ENCODE measurements at places on chromosomes 3 and 15. TPM values are rescaled to one million over a fixed set of nuclear protein-coding genes. Genes with fewer than 3 reads are reported as not detected.

DNA sequence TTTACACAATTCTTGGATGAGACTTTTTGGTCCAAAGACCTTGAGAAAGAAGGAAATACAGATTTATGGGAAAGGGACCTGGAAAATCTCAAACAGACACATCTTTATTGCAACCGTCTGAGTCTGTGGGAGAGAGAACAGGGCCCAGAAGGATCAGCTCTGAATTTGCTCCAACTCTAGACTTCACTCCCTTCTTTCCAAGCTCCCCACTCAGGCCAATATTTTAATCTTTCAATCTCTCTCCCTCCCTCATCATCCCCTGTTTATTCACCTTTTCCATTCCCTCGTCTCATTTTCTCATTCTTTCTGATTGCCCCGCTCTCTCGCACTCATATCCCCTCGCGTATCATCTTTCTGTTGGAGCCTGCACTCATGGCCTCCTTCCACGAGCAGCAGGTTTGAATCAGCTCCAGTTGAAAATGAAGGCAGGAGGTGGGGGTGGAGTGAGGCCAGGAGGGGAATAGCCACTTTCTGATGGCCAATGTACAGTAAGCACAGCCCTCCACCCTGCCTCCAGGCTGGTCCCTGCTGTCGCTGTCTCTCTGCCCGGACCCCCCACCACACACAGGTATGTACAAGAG lies 63.6 kb upstream of the BOC start:
- H3K27me3 ChIP-seq, result no peaks in the 10 kb centered on the region
- H3K27ac ChIP-seq, result peak overlapping the region; percentile 93
- peak; percentile 70 for DNase-seq
- no peaks in the 10 kb centered on the region for H3K36me3 ChIP-seq
- peaks cover 72% of the 10 kb centered on the region for H3K4me1 ChIP-seq

The IDH3A gene
- total RNA-seq, result 93.6 TPM

The SNURF gene
- total RNA-seq, result 20.2 TPM

The ANKDD1A gene
- total RNA-seq, result 3.2 TPM

The IGSF10 gene
- 10.8 TPM for total RNA-seq

The HCLS1 gene
- 6.0 TPM for total RNA-seq

GRCh38 chr3:177693616-177694264 lies 496.5 kb upstream of the TBL1XR1 start:
- peak overlapping the region; percentile 35 for H3K4me3 ChIP-seq
- peaks cover 3% of the 10 kb centered on the region for H3K36me3 ChIP-seq
- H3K27ac ChIP-seq, result peak overlapping the region; percentile 35
- peaks cover 30% of the 10 kb centered on the region for H3K4me1 ChIP-seq
- DNase-seq, result no peak

DNA sequence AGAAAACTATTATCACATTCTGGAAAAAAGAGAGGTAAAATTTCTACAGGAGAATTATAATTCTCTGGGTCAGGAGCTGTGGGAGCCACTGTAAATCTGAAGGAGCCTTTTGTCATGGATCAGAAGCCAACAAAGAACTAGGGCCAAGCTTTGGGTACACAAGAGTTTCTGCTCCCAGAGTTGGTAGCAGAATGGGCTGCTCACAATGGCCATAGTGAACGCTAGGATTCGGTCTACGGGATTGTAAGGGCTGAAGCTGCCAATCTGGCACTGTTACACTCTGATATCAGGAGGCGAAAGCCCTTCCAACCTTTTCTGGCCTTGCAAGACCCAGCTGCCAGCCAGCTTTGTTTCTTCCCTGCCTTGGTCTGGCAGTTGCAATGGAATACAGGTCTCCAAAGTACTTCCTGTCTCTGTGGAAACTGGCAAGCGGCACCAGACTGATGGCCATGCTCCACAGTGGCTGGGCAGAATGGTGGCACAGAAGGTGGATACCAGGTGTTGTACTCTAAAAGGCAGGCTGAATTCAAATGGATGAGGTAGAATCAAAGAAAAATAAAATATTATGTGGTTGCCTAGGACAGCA lies 831.7 kb downstream of the CADM2 start:
- H3K27me3 ChIP-seq, result no peaks in the 10 kb centered on the region
- H3K4me1 ChIP-seq, result no peaks in the 10 kb centered on the region
- no peak overlapping the region for H3K4me3 ChIP-seq
- H3K36me3 ChIP-seq, result no peaks in the 10 kb centered on the region

GRCh38 chr3:78951342-78951945 lies 816.4 kb downstream of the ROBO1 start:
- DNase-seq, result no peak
- H3K27ac ChIP-seq, result no peak overlapping the region
- H3K36me3 ChIP-seq, result peaks cover 20% of the 10 kb centered on the region
- H3K4me1 ChIP-seq, result peaks cover 19% of the 10 kb centered on the region
- H3K4me3 ChIP-seq, result no peak overlapping the region

- H3K27ac ChIP-seq, result no peak overlapping the region
- H3K36me3 ChIP-seq, result no peaks in the 10 kb centered on the region
- H3K4me3 ChIP-seq, result no peak overlapping the region
- DNase-seq, result no peak
- no peaks in the 10 kb centered on the region for H3K27me3 ChIP-seq
Observed at GRCh38 chr15:95937128-95937528, 393.4 kb upstream of the NR2F2 start.

- peaks cover 8% of the 10 kb centered on the region for H3K4me1 ChIP-seq
- no peak for DNase-seq
- no peaks in the 10 kb centered on the region for H3K27me3 ChIP-seq
- no peak overlapping the region for H3K27ac ChIP-seq
Observed at GRCh38 chr3:101244212-101244575, 76.2 kb downstream of the IMPG2 start.

DNA sequence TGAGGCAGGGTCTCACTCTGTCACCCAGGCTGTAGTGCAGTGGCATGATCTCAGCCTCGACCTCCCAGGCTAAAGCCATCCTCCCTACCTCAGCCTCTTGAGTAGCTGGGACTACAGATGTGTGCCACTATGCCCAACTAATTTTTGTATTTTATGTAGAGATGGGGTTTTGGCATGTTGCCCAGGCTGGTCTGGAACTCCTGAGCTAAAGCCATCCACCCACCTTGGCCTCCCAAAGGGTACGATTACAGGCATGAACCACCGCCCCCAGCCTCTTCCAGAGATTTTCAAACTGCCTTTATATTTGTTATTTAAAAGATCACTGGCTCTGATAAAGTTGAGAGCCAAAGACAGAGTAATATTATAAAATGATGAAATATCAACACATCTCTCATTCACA lies 37.3 kb downstream of the BSN start:
- no peak overlapping the region for H3K4me3 ChIP-seq
- H3K4me1 ChIP-seq, result no peaks in the 10 kb centered on the region

The CP gene
- total RNA-seq, result 7.4 TPM

DNA sequence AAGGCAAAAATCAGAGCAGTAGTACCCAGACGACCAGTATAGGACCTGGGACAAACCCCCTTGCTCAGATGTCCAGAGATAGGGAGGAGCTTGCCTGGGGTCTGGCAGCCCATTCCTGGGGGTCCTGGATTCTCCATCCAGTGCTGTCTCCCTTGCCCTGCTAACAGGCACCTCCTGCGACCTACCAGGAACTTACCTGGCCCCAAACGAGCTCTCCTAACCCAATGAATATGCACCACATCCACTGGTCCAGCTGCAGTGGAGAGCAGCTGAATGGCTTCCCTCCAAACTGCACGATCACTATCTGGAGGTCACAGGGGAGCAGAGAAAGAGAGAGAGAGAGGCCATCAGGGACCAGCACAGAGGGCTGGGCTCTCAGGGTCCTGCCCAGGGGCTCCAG lies 19.1 kb upstream of the SEC13 start:
- H3K4me3 ChIP-seq, result no peak overlapping the region
- peaks cover 26% of the 10 kb centered on the region for H3K27me3 ChIP-seq
- DNase-seq, result no peak
- no peaks in the 10 kb centered on the region for H3K36me3 ChIP-seq
- H3K4me1 ChIP-seq, result no peaks in the 10 kb centered on the region

The ERC2 gene
- total RNA-seq, result 6.1 TPM

DNA sequence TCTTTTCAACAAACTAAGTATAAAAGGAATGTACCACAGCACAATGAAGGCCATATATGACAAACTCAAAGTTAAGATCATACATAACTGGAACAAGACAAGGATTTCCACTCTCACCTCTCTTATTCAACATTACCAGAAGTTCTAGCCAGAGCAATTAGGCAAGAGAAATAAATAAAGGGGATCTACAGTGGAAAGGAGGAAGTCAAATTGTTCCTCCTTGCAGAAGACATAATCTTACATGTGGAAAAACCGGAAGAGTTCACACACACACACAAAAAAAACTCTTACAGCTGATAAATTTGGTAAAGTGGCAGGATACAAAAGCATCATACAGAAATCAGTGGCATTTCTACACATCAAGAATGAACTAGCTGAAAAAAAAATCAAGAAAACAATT lies 277.9 kb downstream of the MCTP2 start:
- H3K4me1 ChIP-seq, result no peaks in the 10 kb centered on the region
- H3K27ac ChIP-seq, result no peak overlapping the region
- H3K4me3 ChIP-seq, result no peak overlapping the region
- no peaks in the 10 kb centered on the region for H3K36me3 ChIP-seq
- H3K27me3 ChIP-seq, result no peaks in the 10 kb centered on the region

DNA sequence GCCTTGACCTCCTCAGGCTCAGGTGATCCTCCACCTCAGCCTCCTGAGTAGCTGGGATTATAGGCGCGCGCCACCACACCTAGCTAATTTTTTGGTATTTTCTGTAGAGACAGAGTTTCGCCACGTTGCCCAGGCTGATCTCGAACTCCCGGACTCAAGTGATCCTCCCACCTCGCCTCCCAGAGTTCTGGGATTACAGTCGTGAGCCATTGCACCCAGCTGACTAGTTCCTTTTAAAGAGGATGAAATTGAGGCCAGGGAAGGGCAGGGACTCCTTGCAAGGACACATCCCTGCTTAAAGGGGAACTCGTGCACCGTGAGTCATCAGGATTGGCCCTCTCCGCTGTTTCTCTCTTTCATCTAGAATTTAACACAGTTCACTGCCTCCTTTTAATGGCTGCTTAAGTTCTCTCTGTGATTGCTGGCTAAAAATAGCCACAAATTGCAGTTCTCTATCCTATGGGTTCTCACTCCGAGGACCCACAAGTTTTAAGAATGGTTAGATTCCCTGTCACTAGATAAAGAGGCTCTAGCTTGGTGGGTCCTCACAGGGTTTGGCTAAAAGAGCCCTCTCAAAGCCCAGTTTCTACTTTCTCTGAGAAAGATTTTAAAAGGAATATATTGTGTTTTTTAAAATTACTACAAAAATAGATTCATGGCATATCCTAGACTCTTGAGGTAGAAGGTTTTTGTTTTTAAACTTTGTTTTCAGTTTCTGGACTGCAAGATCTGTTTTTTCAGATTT lies 1.4 kb downstream of the CRTAP start:
- no peak for DNase-seq
- peaks cover 7% of the 10 kb centered on the region for H3K36me3 ChIP-seq
- H3K27ac ChIP-seq, result peak overlapping the region; percentile 46
- peak overlapping the region; percentile 90 for H3K4me3 ChIP-seq
- H3K27me3 ChIP-seq, result no peaks in the 10 kb centered on the region

GRCh38 chr3:113096188-113096892 lies 105.6 kb downstream of the GTPBP8 start:
- H3K27ac ChIP-seq, result no peak overlapping the region
- no peak overlapping the region for H3K4me3 ChIP-seq
- H3K4me1 ChIP-seq, result peaks cover 58% of the 10 kb centered on the region
- DNase-seq, result no peak
- H3K36me3 ChIP-seq, result peaks cover 17% of the 10 kb centered on the region

The CRYBG3 gene
- total RNA-seq, result 6.3 TPM

The SLC6A11 gene
- total RNA-seq, result 7.3 TPM

DNA sequence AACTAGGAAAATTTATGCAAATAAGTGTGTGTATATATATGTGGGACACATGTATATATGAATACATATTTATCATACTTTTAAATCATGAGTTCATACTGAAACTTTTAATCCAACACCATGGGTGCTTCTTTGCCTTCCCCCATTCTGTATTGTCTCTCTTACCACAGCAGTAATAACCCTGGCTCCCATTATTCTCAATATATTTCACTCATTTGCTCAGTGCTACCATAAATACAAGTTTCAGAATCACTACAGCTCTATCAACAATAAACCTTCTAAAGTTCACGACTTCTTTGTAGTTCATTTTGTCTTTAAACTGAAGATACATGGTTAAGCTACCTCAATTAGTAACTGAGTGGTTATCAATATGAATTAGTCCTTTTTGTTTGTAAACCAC lies 82.2 kb downstream of the PCCB start:
- DNase-seq, result no peak
- no peaks in the 10 kb centered on the region for H3K27me3 ChIP-seq
- H3K4me3 ChIP-seq, result no peak overlapping the region
- no peak overlapping the region for H3K27ac ChIP-seq

The CCNL1 gene
- 233 TPM for total RNA-seq

GRCh38 chr15:32885713-32886112 lies 167.9 kb downstream of the GREM1 start:
- DNase-seq, result no peak
- H3K27me3 ChIP-seq, result no peaks in the 10 kb centered on the region
- no peak overlapping the region for H3K4me3 ChIP-seq
- peaks cover 21% of the 10 kb centered on the region for H3K4me1 ChIP-seq
- H3K36me3 ChIP-seq, result no peaks in the 10 kb centered on the region

- H3K4me3 ChIP-seq, result no peak overlapping the region
- H3K36me3 ChIP-seq, result no peaks in the 10 kb centered on the region
- H3K4me1 ChIP-seq, result peaks cover 12% of the 10 kb centered on the region
- peaks cover 27% of the 10 kb centered on the region for H3K27me3 ChIP-seq
- DNase-seq, result no peak
Observed at GRCh38 chr3:62670351-62670750, 204.9 kb downstream of the CADPS start.

The WDR72 gene
- 2.0 TPM for total RNA-seq

DNA sequence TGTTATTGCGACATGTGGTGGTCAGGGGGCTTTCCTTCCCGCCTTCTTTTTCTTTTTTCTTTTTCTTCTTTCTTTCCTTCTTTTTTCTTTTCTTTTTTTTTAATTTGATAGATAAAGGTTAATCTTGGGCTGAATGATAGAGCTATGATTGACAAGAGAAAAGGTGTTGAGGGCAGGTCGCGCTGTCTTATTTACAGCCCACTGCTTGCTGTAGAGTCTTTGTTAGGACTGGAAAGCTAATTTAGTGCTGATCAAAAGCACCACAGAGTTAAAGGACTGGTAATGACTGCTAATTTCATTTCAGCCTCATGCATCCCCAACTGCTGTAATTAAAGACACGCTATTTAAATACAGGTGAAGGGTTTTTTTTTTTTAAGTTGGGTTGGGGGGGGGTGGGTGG lies 10.6 kb upstream of the SOX2 start:
- peak overlapping the region; percentile 26 for H3K4me3 ChIP-seq
- no peak overlapping the region for H3K27ac ChIP-seq
- peaks cover 90% of the 10 kb centered on the region for H3K27me3 ChIP-seq
- DNase-seq, result no peak
- peaks cover 19% of the 10 kb centered on the region for H3K4me1 ChIP-seq
- no peaks in the 10 kb centered on the region for H3K36me3 ChIP-seq

- peaks cover 4% of the 10 kb centered on the region for H3K4me1 ChIP-seq
- H3K27ac ChIP-seq, result no peak overlapping the region
- DNase-seq, result no peak
- H3K4me3 ChIP-seq, result no peak overlapping the region
- H3K27me3 ChIP-seq, result peaks cover 14% of the 10 kb centered on the region
- no peaks in the 10 kb centered on the region for H3K36me3 ChIP-seq
Observed at GRCh38 chr15:89668171-89668570, 11.0 kb downstream of the PLIN1 start.

The SI gene
- total RNA-seq, result 4.7 TPM

- H3K27ac ChIP-seq, result no peak overlapping the region
- H3K4me3 ChIP-seq, result no peak overlapping the region
- H3K27me3 ChIP-seq, result peaks cover 32% of the 10 kb centered on the region
- no peaks in the 10 kb centered on the region for H3K36me3 ChIP-seq
- no peaks in the 10 kb centered on the region for H3K4me1 ChIP-seq
Observed at GRCh38 chr3:27877061-27878013, 155.2 kb upstream of the EOMES start.

The CASR gene
- total RNA-seq, result 4.4 TPM

All from type B pancreatic cell (in vitro differentiated cells).